Activated CD4-positive, alpha-beta memory T cell treated with anti-CD3 and anti-CD28 coated beads for 36 hours (primary cell): ENCODE measurements at places on chromosomes 1 and 21. TPM values are rescaled to one million over a fixed set of nuclear protein-coding genes. Genes with fewer than 3 reads are reported as not detected.

DNA sequence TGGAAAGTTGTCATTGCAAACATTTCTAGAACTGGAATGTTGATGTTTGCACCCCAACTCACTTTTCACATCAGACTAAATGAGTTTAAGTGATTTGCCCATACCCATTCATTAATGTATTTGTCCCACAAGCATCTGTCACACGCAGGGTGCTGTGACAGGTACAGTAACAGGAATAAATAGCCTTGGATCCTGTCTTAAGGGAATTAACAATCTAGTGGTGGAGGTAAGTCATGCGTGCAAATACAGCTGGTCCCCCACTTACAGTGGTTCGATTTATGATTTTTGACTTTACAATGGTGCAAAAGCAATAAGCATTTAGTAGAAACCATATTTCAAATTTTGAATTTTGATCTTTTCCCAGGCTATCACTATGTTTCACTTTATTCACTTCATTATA lies 17.5 kb upstream of the PRDM2 start:
- no peak for DNase-seq
- H3K27me3 ChIP-seq, result peaks cover 10% of the 10 kb centered on the region
- H3K4me1 ChIP-seq, result no peaks in the 10 kb centered on the region

DNA sequence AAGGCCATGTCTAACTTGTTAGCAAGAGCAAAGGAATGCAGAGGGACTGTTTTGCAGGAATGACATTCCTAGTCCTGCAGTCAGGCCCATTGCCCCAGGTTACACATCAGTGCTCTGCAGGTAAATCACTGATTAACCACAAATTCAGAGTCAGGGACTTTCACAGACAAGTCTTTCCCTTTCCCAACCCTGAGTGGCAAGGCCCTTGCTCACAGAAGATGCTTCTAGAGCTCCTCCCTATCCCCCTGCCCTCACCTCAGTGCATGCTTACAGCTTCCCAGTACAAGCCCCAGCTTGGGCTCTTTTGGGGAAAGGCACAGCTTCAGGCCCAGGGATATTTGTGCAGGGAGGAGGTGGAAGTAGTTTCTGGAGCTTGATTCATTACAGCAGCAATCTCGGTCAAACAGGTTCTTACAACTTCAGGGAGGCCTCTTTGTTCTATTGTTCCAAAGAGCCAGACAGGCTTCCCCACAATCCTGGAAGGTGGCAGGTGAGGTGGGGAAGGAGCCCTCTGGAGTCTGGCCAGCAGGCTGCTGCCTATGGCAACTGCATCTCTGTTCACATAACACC lies 53.9 kb downstream of the CASQ2 start:
- DNase-seq, result no peak
- no peak overlapping the region for H3K4me3 ChIP-seq
- peaks cover 18% of the 10 kb centered on the region for H3K27me3 ChIP-seq
- H3K27ac ChIP-seq, result no peak overlapping the region

- no peaks in the 10 kb centered on the region for H3K36me3 ChIP-seq
- H3K27me3 ChIP-seq, result no peaks in the 10 kb centered on the region
- no peak overlapping the region for H3K27ac ChIP-seq
- H3K4me1 ChIP-seq, result no peaks in the 10 kb centered on the region
- no peak for DNase-seq
These were observed 46.5 kb downstream of the SAMD13 start for GRCh38 chr1:84347932-84348555.

GRCh38 chr1:24536391-24536840 lies 19.5 kb upstream of the NCMAP start:
- peak overlapping the region; percentile 99 for H3K27ac ChIP-seq
- no peaks in the 10 kb centered on the region for H3K27me3 ChIP-seq
- peak; percentile 81 for DNase-seq
- H3K36me3 ChIP-seq, result peaks cover 51% of the 10 kb centered on the region

DNA sequence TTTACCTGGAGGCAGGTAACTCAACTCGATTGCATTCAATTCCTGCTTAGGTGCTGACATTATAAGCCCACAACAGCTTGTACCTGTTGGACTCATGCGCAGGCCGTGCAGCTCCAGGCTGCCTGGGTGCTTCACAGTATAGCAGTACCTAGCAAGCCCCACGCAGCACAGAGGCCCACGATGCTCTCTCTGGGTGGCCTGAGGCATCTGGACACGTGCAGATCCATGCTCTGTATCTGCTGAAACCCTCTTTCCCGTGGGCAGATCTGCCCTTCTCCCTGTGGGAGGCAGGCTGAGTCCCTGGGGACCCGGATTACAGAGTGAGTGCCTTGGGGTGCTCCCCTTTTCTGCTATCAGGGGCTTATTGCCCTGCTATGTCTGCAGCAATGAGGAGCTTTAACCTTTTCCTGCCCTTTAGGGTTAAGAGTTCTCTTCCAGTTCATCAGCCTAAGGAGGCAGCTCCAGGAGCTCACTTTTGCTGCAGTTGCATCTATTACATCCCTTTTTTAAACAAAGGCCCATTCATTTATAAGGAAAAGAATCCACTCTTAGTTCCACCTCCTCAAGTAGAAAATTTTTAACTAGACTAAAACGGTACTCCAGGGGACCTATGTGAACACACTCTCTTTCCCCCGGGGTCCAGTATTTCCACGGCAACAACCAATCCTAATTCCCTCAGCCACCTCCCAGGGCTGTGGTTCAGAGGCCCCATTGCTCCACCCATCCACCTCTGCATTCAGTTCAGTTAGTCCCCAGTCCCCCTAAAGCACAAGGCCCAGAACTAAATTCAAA lies 19.3 kb downstream of the ITPKB start:
- DNase-seq, result no peak
- peaks cover 81% of the 10 kb centered on the region for H3K4me1 ChIP-seq
- no peaks in the 10 kb centered on the region for H3K27me3 ChIP-seq
- no peak overlapping the region for H3K4me3 ChIP-seq
- peak overlapping the region; percentile 77 for H3K27ac ChIP-seq
- H3K36me3 ChIP-seq, result peaks cover 32% of the 10 kb centered on the region

DNA sequence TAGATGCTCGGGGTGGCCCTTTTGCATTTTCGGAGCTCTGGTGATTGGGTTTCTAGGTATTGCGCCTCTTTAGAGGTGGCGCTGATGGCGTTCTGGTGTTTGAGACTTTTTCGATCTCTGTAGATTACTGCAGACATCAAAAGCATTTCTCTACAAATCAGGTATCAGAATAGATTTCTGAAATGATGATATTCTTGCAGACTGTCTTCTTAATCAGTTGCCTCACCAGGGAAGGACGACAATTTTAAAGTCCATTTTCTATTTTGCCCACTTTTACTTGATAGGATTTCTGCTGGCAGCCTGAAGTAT lies 65.2 kb upstream of the VAMP3 start:
- peaks cover 9% of the 10 kb centered on the region for H3K4me1 ChIP-seq
- peaks cover 40% of the 10 kb centered on the region for H3K27me3 ChIP-seq

DNA sequence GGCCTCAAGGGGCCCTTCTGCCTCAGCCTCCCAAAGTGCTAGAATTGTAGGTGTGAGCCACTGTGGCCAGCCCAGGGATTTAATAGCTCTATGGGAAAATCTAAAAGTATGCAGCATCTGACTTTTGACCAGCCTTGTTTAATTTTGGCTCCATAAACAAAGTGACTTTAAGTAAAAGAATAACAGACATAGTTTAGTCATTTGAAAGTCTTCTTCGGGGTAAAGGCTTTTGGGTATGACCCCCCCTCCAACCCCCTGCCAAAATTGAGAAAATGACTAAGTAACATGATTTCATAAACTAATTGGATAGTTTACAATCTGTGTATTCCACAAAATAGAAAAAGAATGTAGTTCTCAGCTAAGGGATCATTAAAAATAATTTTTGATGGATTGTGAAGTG lies 17.0 kb downstream of the GPBP1L1 start:
- no peaks in the 10 kb centered on the region for H3K27me3 ChIP-seq
- no peak overlapping the region for H3K27ac ChIP-seq
- peaks cover 57% of the 10 kb centered on the region for H3K4me1 ChIP-seq
- peaks cover 5% of the 10 kb centered on the region for H3K36me3 ChIP-seq
- no peak for DNase-seq

- peak; percentile 81 for DNase-seq
- no peaks in the 10 kb centered on the region for H3K36me3 ChIP-seq
- peaks cover 10% of the 10 kb centered on the region for H3K27me3 ChIP-seq
These were observed 3.6 kb upstream of the RASSF5 start for GRCh38 chr1:206503591-206504362.

- H3K4me1 ChIP-seq, result peaks cover 30% of the 10 kb centered on the region
- H3K36me3 ChIP-seq, result peaks cover 36% of the 10 kb centered on the region
- H3K27me3 ChIP-seq, result no peaks in the 10 kb centered on the region
- no peak overlapping the region for H3K27ac ChIP-seq
- H3K4me3 ChIP-seq, result no peak overlapping the region
These were observed 150.8 kb downstream of the VPS13D start for GRCh38 chr1:12380326-12381249.

DNA sequence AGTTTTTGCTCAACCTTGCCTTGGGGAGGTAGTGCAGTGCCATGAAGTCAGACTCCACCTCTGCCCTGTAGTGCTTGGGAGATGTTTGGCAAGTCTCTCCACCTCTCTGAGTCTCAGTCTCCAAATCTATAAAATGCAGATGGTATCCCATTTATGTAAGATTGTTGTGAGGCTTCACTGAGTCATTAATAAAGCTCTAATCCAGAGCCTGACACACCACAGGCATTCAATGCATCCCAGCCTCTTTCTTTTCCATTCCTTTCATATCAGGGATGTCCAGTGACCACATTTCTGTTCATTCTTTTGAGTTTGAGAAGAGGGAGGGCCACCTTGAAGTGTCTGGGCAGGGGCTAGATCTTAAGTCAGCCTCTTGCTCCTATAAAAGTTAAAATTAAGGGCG lies 37.6 kb upstream of the LMO4 start:
- DNase-seq, result no peak
- H3K36me3 ChIP-seq, result no peaks in the 10 kb centered on the region
- no peaks in the 10 kb centered on the region for H3K4me1 ChIP-seq

- peaks cover 74% of the 10 kb centered on the region for H3K4me1 ChIP-seq
- H3K27ac ChIP-seq, result peak overlapping the region; percentile 42
- no peaks in the 10 kb centered on the region for H3K27me3 ChIP-seq
- H3K36me3 ChIP-seq, result peaks cover 41% of the 10 kb centered on the region
- no peak overlapping the region for H3K4me3 ChIP-seq
- DNase-seq, result no peak
These were observed 92.8 kb downstream of the ITPKB start for GRCh38 chr1:226646026-226646869.

- no peaks in the 10 kb centered on the region for H3K36me3 ChIP-seq
- H3K27ac ChIP-seq, result no peak overlapping the region
- DNase-seq, result no peak
- H3K4me3 ChIP-seq, result no peak overlapping the region
These were observed 16.1 kb downstream of the C1orf141 start for GRCh38 chr1:67118646-67119045.

DNA sequence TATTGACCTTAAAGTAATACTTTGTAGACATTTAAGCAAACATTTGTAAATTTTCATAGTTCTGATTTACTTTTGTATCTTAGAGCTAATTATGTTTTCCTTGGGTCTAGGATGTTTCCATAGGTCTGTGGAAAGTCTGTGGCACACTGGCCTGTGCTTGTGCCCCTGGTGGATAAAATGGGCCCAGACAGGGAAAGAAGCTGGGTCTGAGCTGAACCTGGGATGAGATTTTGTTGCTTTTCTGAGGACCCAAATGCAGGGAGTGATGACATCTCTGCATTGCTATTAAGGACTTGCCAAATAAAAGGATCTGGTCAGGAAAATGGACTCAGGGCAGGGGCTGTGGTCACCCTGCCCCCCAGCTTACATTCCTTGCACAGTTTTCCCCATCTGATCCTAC lies 41.8 kb downstream of the C1orf21 start:
- no peak overlapping the region for H3K4me3 ChIP-seq
- no peak overlapping the region for H3K27ac ChIP-seq
- H3K36me3 ChIP-seq, result no peaks in the 10 kb centered on the region
- peaks cover 12% of the 10 kb centered on the region for H3K27me3 ChIP-seq
- no peaks in the 10 kb centered on the region for H3K4me1 ChIP-seq

DNA sequence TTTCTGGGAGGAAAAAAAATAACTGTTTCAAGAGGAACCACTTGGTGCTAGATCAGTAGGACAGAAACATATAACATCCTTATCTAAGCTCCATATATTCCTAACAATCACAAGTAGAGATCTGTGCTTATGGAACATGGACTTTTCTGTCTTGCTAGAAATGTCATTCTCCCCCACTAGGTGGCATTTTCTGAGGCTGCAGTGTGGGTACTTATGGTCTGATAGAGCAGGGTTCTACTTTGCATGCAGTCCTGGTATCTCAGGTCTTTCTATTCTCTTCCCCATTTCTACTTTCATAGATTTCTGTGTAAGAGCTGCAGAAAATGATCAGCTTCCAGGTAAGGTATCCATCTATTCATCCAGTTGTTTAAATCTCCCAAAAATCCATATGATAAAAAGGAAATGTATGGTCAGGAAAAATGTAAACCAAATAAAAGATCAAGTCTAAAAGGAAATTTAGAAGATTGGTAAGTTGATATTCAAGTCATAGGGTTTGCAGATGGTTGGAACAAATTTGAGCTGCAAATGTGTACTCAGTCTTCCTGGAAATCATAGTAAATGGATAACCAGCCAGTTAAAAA lies 1.5 kb downstream of the ZNF684 start:
- peaks cover 19% of the 10 kb centered on the region for H3K4me1 ChIP-seq
- peak overlapping the region; percentile 96 for H3K4me3 ChIP-seq
- H3K36me3 ChIP-seq, result peaks cover 14% of the 10 kb centered on the region
- no peak overlapping the region for H3K27ac ChIP-seq
- DNase-seq, result peak; percentile 36

- no peaks in the 10 kb centered on the region for H3K27me3 ChIP-seq
- no peaks in the 10 kb centered on the region for H3K36me3 ChIP-seq
- DNase-seq, result no peak
- H3K4me1 ChIP-seq, result no peaks in the 10 kb centered on the region
- H3K27ac ChIP-seq, result no peak overlapping the region
- no peak overlapping the region for H3K4me3 ChIP-seq
These were observed 53.0 kb downstream of the PBX1 start for GRCh38 chr1:164611754-164612642.

GRCh38 chr1:229888561-229889001 lies 178.5 kb upstream of the GALNT2 start:
- no peak overlapping the region for H3K4me3 ChIP-seq
- no peak overlapping the region for H3K27ac ChIP-seq
- no peaks in the 10 kb centered on the region for H3K36me3 ChIP-seq
- H3K4me1 ChIP-seq, result no peaks in the 10 kb centered on the region
- DNase-seq, result no peak

- H3K27me3 ChIP-seq, result no peaks in the 10 kb centered on the region
- H3K36me3 ChIP-seq, result no peaks in the 10 kb centered on the region
- no peak overlapping the region for H3K27ac ChIP-seq
- no peak for DNase-seq
- H3K4me1 ChIP-seq, result no peaks in the 10 kb centered on the region
These were observed 68.8 kb upstream of the ARID1A start for GRCh38 chr1:26626994-26627393.

Gene DNM3
- 1.2 TPM for total RNA-seq

Gene F11R
- 21.3 TPM for total RNA-seq

Gene SPATA6
- total RNA-seq, result 1.9 TPM

Gene PGLYRP4
- total RNA-seq, result not detected

Gene CYP4B1
- not detected for total RNA-seq

Gene NPL
- total RNA-seq, result 7.8 TPM

Gene HCRTR1
- not detected for total RNA-seq

Gene PGBD5
- not detected for total RNA-seq

Gene CDK18
- 2.5 TPM for total RNA-seq

Gene DMBX1
- 0.12 TPM for total RNA-seq

Gene S100B
- total RNA-seq, result not detected

Gene RIMS3
- total RNA-seq, result 4.0 TPM
